ENCODE measurements at places on chromosomes 3 and 15. TPM values are rescaled to one million over a fixed set of nuclear protein-coding genes. Genes with fewer than 3 reads are reported as not detected.

Gene ZPLD1
- total RNA-seq, result not detected

Gene MKRN3
- total RNA-seq, result 0.80 TPM

DNA sequence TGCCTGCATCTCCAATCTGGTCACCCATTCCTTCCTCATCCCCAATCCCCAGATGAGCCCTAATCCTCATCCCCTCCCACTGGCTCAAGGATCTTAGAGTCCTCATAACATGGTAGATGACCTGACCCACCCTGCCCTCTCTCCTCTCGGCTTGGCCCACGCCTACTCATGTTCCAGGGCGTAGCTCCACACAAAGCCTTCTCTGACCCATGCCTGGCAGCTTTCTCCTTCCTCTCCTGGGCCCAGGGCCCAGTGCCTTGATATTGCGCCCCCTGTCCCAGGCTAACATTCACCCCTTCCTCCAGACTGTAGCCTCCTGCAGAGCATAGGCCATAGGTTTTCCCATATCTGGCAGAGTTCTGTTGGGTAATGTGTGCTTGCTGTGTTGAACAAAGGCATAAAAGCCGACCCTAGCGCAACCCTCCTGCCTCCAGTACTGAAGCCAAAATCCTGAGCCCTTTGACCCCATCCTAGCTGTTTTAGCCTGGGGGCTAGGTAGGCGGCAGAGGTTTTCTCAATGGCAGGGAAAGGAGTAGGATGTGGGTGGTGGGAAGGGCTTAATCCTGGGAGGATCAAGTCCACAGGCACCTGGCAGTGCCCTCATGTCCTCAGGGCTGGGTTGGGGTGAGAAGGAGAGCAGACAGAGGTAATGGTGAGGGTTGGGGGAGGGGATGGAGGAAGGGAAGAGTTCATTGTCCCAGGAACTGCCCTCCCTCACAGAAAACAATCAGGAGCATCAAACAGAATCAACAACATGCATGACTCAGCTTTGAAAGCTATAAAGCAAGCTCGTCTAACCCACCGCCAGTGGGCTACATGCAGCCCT, 35.5 kb downstream of the MESD start:
- no peak for DNase-seq

GRCh38 chr15:63042877-63043334, 359 bp downstream of the TPM1 start:
- DNase-seq, result no peak

- DNase-seq, result no peak
Observed at GRCh38 chr15:70411143-70411863, 313.6 kb upstream of the TLE3 start.

Gene ELL3
- total RNA-seq, result 4.5 TPM

- no peak for DNase-seq
Observed at GRCh38 chr3:23999012-23999641, 54.0 kb downstream of the NR1D2 start.

GRCh38 chr3:32374788-32375595, 16.7 kb upstream of the CMTM7 start:
- DNase-seq, result peak; percentile 81

- no peak for DNase-seq
Observed at GRCh38 chr3:181701096-181701495, 10.6 kb upstream of the SOX2 start.

- no peak for DNase-seq
Observed at GRCh38 chr15:99130765-99131440, 26.0 kb downstream of the SYNM start.

DNA sequence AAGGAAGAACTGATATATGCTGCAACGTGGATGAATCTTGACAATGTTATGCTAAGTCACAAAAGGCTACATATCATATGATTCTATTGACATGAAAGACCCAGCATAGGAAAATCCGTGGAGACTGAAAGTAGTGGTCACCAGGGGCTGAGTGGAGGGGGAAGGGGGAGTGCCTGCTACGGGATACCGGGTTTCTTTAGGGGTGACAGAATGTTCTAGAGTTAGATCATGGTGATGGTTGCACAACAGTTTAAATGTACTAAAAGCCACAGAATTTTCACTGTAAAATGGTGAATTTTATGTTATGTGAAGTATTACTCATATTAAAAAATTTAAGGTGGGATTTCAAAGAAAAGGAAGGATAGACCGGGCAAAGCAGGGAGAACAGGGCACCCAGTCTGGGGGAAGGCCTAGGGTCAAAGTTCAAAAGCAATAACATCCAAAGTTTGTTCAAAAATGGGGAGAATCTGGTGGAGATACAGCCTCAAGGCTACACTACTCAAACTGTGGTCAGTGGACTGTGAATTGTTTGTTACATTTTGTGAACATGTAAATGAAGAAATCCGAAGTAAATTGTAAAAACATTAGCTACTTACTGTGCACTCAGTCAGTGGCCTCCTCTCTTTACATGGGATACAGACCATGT, 74.2 kb upstream of the FNDC3B start:
- DNase-seq, result no peak

GRCh38 chr3:127749361-127749760, 73.0 kb downstream of the MGLL start:
- DNase-seq, result no peak

GRCh38 chr3:49803465-49804140, 542 bp downstream of the INKA1 start:
- DNase-seq, result peak; percentile 48

GRCh38 chr3:119669906-119670570, 7.2 kb downstream of the COX17 start:
- DNase-seq, result no peak

Gene SPTSSB
- not detected for total RNA-seq

DNA sequence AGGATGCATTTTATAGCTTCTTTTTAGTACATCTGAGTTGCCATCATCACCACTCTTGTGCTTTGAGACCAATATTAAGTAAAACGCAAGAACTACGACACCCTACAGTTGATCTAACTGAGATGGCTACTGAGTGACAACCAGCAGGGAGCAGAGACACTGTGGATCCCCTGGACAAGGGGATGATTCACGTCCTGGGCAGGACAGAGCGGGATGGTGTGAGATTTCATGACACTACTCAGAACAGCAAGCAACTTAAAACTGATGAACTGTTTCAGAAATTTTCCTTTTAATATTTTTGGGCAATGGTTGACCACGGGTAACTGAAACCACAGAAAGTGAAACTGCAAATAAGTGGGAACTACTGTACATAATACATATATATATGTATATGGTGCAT, 299.2 kb downstream of the ADAMTS17 start:
- DNase-seq, result no peak

DNA sequence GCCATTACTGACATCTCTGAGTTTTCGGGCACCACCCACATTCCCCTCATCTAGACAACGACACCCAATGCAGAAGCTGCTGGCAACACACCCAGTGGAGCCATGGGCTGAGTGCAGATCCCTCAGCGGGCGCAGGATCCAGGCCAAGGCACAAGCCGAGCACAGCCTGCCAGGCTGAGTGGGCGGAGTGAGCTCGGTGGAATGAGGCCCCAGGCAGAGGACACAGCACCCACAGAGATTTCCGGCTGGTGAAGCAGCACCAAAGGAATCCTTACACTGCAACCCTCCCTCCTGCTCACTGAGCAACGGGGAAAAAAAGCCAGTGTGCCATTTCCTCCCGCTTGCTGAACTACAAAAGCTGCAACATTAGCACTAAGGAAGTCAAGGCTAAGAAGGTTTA, 34.3 kb downstream of the ZMAT3 start:
- DNase-seq, result no peak

GRCh38 chr3:132378-132777, 64.2 kb upstream of the CHL1 start:
- DNase-seq, result no peak

Gene RTP1
- not detected for total RNA-seq

DNA sequence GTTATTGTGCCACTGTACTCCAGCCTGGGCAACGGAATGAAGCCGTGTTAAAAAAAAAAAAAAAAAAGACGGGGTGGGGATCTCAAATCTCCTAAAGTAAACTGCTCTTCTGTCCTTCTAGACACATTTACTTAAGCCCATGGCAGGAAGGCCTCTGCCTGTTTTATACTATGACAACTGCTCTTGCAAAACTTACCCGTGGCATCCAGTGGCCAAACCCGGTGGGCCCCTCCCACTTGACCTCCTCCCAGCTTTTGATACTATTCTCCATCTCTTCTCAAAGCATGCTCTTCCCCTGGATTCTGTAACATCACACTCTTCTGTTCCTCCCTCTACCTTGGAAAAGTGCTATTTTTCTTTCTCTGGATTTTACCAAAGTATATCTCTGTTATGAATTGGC, 112.2 kb downstream of the RFTN1 start:
- DNase-seq, result no peak

Gene ATP10A
- 44.6 TPM for total RNA-seq

Data from activated naive CD4-positive, alpha-beta T cell treated with anti-CD3 and anti-CD28 coated beads, Interleukin-2, amount 50 U/mL, for 72 hours (primary cell).